ENCODE measurements at places on chromosomes 7 and 10.

DNA sequence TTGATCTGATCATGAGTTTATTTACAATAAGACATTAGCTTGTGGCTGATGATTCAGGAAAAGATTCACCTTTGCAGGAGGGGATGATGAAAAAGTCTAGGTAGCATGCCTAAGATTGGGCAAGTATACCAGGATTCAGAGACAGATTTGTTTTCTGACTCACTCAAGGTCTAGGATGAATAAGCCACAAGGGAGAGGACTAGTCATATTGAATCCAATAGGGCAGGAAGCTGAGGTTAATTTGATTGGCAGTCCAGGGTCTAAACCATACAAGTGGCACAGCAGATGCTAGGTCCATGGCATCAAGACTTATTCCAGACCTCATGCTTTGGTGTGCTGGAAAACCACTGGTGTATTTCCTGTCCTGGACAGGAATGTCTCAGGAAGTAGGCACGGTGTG, 1133.4 kb downstream of the XPNPEP1 start:
- DNase-seq: peak; percentile 97

- DNase-seq: no peak
These were observed 154.3 kb upstream of the LAMB4 start for GRCh38 chr7:108284349-108285002.

- DNase-seq: peak; percentile 71
These were observed at the start of gene TMEM254 for GRCh38 chr10:80078448-80079311. Gene TMEM254 (plus strand): TSS chr10:80078665. CDS start chr10:80078700, 35 bp downstream.

- no peak for DNase-seq
These were observed 120.0 kb upstream of the PRKCQ start for GRCh38 chr10:6700066-6700465.

GRCh38 chr7:86214734-86215133, 429.0 kb upstream of the GRM3 start:
- no peak for DNase-seq

DNA sequence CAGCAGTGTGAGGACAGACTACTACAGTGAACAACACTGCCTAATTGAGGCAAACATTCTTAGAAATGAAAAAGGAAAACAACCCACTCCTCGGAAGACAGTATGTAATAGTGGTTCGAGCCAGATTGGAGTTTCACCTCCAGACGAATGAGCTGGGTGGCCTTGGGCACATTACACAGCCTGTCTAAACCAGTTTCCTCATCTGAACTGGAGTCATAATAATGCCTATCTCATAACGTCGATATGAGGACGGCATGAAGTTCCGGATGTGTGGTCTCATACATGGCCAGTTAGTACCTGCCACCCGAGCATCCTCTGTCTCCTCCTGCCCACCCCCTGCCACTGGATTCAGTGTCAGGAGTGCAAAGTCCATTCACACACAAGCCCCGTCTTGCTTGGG, 15.8 kb upstream of the FRMPD2 start:
- DNase-seq: no peak

DNA sequence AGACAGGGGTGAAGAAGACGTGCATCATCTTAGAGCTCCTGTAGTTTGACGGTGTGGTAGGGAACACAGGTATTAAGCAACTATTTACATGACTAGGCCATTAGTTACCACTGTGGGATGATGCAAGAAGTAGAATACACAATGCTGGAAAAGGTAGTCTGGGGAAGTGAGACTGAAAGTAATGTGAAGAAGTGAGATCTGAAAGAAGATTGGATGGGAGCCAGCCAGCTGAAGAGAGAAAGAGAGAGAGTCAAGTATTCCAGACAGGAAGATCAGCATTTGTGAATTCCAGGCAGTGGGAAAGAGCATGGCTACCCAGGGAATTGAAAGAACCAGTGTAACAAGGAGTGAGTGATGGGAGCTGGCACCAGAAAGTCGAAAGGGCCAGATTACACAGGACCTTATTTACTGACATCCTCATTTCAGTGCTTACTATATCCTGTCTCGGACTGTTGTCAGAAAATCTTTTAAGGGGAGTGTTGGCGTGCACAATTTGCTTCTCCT, 4.0 kb upstream of the CFAP58 start:
- DNase-seq: peak; percentile 98

DNA sequence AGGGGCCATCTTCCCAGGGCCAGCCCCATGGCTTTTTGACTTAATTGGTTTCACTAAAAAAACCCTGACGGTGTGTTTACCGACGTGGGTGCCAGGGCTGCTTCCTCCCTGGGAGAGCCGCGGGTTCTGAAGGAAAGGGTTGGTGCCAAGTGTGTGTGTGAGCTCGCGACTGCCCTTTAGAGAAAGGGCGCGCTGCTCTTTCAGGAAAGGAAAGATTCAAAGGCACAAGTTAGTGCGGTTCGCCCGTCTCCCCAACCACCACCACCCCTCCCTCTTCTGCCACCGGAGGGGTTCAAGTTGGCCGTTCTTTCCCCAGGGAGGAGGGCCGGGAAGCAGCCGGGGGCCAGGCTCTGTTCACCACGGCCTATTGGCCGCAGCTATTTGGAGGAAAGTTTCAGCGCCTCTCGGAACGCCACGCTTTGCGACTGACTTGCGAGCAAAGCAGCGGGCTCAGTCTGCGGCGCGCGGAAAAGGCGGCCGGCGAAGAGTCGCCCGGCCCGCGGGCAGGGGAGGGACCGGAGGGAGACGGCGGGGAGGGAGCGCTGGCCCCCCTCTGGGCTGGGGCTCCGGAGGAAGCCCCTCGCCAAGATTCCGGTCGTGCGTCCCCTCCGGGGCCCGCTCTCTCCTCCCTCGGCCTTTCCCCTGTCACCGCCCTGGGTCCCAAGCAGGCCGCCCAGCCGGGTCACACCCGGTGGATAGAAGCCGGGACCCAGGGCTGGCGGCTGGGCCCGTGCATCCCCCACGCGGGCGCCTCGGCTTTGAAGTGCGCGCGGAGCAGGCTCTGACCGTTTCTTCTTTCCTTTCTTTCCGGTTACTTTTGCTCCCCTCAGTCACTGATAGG, 165.9 kb upstream of the PPP1R3A start:
- DNase-seq: no peak

- peak; percentile 81 for DNase-seq
These were observed 336.9 kb upstream of the NPSR1 start for GRCh38 chr7:34320926-34321661.

GRCh38 chr10:30445711-30446110, 11.7 kb downstream of the MAP3K8 start:
- no peak for DNase-seq

- peak; percentile 34 for DNase-seq
These were observed 178.8 kb upstream of the BMPER start for GRCh38 chr7:33726582-33726981.

GRCh38 chr7:10075866-10076265, 897.8 kb upstream of the PHF14 start:
- no peak for DNase-seq

GRCh38 chr7:121390109-121390508, 6.0 kb downstream of the FAM3C start:
- DNase-seq: no peak

DNA sequence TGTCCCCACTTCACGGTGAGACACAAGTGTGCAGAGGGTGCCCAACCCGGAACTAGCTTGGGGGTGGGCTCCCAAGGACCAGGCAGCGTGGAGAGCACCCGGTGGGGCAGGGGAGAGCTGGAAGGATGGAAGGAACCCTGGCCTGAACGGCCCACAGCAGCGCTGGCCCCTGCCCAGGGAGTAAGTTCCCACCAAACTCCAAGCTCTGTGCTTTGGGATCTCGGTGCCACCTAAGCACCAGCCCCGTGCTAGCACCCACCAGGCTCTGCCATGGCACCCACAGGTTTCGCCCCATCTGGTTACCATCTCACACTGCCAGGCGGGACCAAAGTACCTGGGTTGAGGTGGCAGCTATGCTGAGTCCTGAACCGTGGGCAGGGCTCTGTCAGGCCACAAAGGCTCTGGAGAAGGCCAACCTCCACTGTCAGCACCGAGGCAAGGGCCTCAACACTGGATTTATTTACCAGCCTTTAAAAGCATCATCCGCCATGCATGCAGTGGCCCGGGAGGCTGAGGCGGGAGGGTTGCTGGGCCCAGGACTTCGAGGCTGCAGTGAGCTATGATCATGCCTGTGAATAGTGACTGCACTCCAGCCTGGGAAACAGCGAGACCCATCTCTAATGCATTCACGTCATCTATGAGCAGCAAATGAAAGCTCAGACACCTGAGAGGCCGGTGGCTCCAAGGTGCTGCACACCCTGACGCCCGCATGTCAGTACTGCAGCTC, 16.0 kb downstream of the GPER1 start:
- no peak for DNase-seq

DNA sequence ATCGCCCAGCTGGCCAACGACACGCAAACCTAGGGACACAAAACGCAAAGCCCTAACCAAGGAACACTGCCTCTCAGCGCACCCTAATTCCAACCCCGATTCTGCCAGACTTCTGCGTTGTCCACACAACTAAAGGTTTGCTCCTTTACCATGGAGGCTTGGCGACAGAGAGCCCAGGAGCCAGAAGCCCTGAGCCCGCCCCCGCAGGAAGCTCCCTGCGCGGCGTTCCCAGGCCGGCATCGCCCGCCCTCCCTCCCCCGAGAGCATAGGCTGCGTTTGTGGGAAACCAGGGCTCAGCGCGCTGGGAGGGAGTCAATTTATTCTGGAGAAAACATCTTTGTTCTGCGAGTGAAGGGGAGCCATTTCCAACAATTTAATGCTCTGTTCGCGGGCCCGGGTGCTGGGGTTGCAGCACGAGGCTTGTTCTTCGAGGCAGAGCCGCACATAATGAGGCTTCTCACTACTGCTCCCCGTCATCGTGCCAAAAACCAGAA, 103.9 kb downstream of the GRID1 start:
- DNase-seq: no peak

DNA sequence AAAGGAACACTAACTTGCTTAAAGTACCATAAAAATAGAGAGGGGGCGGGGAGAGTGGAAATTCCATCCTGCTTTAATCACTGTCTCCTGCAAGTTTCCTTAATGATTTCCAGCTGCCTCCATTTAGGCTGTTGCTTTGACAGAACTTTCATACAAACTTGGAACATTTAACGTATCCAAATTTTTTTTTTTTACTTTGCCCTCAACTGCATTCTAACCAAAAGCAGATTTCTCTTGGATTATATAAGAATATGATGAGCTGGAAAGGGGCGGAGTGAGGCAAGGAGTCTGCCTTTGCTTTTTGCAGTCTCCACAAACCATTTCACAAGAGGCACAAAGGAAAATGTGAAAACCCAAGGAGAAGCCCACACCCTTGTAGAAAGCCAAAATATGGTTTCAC, 46.6 kb upstream of the COL1A2 start:
- DNase-seq: no peak

DNA sequence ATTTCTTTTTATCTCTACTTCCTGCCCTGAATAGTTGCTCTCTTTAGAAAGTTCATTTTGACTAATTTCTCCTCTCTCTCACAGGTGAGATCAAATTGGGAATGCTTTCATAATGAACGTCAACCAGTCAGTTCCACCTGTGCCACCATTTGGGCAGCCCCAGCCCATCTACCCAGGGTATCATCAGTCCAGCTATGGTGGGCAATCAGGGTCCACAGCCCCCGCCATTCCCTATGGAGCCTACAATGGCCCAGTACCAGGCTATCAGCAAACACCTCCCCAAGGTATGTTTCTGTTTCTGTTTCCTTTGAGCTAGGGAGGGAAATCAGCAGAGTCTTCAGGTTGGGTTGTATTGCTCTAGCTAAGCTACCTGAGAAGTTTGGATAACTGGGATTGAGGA, 2.5 kb downstream of the SEC24C start:
- DNase-seq: no peak

DNA sequence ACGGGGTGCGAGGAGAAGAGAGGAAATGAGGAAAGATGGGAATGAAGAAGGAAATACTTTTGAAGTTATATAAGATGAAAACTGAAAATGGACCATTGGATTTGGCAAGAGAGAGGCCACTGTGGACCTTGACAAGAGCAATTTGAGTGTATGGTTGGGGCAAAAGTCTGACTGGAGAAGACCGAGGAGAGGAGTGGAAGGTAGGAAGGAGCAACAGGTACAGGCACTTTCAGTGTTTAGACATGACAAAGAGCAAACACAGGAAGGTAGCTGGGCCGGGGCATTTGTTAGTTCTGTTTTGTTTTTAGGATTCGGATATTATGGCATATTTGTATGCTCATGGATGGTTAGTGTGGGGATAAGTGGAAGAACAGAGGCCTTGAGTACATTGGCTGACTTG, 99.4 kb downstream of the TAF3 start:
- no peak for DNase-seq

- DNase-seq: no peak
These were observed 5.1 kb downstream of the TCTN3 start for GRCh38 chr10:95688648-95689047.

DNA sequence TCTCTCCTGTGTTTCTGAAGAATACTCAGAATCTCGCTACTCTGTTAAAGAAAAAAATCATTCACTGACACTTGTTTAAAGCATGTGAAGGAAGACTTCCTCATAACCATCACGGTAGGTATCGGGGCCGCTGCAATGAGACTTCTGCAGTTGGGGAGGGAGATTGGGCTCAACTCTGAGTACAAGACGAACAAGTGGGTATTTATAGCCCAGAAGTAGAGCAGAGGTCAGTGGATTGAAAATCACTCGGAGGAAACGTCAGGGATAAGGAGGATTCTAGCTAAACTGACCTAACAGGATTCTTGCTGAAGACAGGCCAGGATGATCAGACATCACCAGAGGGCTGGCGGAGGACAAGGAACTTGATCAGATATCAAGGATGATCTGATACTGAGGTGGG, 33.3 kb downstream of the ITPRIP start:
- no peak for DNase-seq

DNA sequence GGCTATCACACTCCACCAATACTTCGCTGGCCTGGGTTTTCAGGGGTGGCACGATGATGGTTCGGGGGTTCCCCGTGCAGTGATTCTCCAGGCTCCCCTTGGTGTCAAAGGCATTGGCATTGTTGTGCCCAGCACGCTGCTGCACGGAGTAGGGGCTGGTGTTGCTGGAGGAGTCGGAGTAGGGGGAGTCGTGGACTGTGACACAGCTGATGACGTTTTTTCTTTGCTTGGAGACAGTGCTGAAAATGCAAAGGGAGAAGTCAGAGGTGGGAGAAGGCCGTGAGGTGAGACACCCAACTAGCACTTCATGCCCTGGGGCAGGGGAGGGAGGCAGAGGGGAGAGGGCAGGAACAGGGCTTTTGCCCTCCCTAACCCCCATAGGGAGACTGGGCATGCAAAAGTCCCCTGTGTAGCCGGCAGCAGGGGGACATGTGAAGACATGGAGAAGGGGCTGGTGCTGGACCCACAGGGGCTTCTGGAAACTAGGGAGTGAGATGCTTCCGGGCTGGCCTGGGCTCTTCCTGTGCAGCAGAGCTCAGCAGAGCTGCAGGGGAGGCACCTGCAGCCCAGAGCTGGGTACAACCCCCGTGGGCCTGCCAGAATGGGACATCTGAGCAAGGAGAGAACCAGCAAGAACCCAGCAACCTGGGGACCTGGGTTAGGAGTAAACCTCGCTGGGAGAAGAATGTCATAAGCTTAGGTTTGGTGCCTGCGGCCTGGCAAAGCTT, 60.5 kb downstream of the CLEC2L start:
- no peak for DNase-seq

GRCh38 chr7:114539575-114539974, 125.0 kb downstream of the FOXP2 start:
- DNase-seq: peak; percentile 33
